ENCODE measurements at places on chromosomes 16 and 17.

- no peak for DNase-seq
These were observed 141.6 kb downstream of the HS3ST2 start for GRCh38 chr16:22955461-22956070.

- no peak for DNase-seq
These were observed 6.8 kb upstream of the MMP15 start for GRCh38 chr16:58018803-58019202.

- no peak for DNase-seq
These were observed 122.9 kb downstream of the ABCA8 start for GRCh38 chr17:68832109-68832802.

DNA sequence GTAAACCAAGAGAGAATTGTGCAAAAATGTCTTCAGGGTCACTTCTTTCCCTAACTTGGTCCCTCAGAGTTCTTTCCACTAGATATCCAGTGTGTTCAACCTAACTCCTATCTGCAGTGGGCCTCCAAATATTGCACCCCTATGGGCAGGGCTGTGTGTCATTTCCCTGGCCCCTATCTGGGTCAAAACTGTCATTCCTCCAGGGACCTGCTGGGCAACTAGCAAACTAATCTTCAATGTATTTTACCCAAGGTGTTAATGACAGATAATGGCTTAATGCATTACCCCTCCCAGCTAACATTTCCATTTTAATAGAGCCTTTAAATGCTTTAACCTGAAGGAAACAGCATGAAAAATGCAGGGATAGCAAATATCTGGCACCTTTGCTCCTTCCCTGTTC lies 25.8 kb upstream of the SKAP1 start:
- DNase-seq = no peak

DNA sequence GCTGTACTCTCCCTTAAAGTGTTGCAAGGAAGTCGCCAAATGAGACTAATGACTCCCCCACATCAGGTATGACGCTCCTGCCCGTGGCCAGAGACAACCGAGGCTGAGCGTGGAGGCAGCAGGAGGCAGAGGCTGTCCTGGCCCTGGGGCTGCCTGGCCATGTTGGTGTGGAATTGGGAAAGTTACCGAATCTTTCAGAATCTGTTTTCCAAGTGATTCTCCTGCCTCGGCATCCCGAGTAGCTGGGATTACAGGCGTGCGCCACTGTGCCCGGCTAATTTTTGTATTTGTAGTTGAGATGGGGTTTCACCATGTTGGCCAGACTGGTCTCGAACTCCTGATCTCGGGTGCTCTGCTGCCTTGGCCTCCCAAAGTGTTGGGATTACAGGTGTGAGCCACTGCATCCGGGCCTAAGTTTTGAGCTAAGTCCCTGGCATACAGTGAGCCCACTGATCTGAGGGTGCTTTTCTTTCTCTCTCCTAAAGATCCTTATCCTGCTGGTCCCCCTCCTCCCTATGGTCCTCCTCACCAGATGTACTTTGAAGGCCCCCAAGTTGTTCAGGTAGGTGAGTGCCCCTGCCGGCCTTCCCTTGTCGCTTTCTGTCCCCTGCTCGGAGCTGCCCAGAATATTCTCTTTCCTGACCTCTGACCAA lies 700 bp downstream of the LITAFD start:
- DNase-seq = no peak

DNA sequence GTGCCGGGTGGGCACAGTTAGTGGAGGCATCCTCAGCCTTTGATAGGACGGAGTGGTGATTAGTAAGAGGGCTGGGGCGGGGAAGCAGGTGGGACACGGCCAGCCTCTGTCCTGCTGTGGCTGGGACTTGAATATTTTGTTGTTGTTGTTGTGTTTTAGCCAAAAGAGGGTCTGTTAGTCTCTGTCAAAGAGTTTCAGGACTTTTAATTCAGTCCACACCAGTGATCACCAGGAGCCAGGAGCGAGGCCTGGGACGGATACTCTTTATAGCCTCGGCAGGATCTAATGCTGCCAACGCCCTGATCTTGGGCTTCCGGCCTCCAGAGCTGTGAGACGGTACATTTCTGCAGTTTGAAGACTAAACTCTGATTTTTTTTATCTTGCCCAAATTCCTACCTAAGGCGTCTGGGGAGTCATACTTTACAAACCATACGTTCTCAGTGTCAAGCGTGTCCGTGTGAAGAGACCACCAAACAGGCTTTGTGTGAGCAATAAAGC lies 2.9 kb upstream of the RNF213 start:
- DNase-seq = no peak

- DNase-seq = no peak
These were observed 53.6 kb downstream of the ABAT start for GRCh38 chr16:8727857-8728618.

DNA sequence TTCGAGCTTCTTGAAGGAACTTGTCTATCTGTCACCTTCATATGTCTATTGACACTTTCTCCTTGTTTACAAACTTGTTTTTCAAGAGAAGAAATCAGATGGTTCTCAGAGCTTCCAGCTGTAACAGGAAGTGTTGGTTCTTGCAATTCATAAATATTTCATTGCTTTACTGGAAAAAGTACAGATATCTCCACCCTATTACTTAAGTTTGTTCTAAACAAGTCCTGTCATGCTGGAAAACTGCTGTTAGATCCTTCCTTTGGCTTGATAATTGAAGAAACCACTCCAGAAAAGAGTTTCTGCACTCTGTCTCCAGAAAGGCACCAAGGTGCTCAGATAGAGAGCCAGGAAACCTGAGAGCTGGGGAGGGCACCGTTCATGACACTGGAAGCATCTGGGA lies 181.6 kb downstream of the DNAH9 start:
- DNase-seq = no peak

GRCh38 chr17:48835971-48836370 lies 5.1 kb downstream of the CALCOCO2 start:
- DNase-seq = no peak

- DNase-seq = peak; percentile 46
These were observed 47.1 kb upstream of the AKTIP start for GRCh38 chr16:53549970-53550690.

- DNase-seq = no peak
These were observed 86.9 kb upstream of the ZNF469 start for GRCh38 chr16:88295671-88296436.

DNA sequence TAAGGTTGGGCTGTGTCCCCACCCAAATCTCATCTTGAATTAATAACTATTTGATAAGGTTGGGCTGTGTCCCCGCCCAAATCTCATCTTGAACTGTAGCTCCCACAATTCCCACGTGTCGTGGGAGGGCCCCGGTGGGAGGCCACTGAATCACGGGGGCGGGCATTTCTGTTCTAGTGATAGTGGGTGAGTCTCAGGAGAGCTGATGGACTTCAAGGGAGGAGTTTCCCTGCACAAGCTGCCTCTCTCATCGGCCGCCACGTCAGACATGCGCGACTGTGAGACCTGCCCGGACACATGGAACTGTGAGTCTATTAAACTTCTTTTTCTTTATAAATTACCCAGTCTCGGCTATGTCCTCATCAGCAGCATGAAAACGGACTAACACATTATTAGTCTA lies 44.9 kb upstream of the METRNL start:
- no peak for DNase-seq

- peak; percentile 64 for DNase-seq
These were observed at the start of gene ROGDI for GRCh38 chr16:4801962-4802658. Gene ROGDI, minus strand, starts transcription at chr16:4802633. Its CDS starts 62 bp downstream, at chr16:4802571.

DNA sequence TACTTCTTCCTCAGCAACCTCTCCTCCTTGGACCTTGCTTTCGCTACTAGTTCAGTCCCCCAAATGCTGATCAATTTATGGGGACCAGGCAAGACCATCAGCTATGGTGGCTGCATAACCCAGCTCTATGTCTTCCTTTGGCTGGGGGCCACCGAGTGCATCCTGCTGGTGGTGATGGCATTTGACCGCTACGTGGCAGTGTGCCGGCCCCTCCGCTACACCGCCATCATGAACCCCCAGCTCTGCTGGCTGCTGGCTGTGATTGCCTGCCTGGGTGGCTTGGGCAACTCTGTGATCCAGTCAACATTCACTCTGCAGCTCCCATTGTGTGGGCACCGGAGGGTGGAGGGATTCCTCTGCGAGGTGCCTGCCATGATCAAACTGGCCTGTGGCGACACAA lies 429 bp downstream of the OR2C1 start:
- DNase-seq = no peak

DNA sequence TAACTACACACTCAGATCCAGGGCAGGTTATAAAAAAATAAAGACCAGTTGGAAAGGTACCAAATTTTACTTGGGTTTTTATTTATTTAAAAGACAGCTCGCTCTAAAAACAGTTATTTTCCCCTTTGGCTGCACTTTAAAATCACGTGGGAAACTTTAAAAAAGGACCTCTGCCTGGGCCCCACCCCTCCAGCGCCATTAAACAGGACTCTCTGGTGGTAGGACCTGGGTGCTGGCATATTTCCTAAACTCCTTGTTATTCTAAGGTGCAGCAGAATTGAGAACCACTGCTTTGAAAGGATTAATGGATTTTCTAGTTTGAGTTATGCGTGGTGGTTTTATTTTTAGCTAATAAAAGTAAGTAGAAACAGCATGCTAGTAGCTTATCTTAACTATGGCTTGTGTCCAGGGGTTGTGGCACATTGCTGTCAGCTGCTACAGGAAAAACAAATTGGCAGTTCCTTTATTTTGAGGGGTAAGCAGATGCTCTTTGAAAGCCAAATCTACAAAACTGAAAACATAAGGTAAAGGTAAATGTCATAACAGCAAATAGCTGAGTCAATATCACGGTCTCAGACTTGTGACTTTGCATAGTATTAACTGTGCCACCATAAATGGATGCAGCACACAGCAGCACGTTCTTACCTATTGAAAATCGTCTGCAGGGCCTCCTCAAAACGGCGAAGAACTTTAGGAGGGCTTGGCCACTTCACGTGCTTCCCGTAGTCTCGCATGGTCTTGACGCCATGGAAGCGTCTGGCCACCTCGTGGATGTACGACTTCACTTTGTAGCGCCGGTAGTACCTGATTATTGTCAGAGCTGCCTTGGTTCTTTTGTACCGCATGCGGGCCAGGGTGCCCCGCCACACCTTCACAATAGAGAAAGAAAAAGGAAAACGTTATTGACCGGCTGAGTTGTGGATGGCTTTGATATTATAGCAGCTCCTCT lies 172.0 kb downstream of the CDK5R1 start:
- no peak for DNase-seq

DNA sequence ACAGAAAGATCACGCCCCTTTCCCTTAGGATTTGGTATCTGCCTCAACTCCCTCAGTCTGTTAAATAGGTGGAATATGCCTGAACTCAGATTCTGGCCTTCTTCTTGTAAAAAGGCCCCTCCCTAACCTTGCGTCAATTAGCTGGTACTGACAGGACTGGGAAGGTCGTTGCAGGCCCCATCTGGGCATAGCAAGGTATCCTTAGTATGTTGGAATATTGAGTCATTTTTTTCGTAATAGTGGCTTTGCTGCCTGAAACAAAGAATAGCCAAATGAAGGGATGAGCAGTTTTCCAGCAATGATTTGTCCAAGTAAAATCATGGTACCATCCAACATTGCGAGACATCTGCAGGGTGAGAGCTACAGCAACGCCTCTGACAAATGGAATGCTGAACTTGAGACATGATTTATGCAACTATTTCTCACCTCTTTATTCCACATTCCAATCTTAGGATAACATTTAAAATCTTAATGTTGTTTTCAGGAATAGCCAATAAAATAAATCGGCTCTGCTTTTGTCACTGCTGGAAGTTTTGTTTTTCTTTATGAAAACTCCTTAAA lies 39.3 kb upstream of the BRD7 start:
- no peak for DNase-seq

GRCh38 chr17:43399839-43400328 lies 1.1 kb downstream of the ARL4D start:
- no peak for DNase-seq

DNA sequence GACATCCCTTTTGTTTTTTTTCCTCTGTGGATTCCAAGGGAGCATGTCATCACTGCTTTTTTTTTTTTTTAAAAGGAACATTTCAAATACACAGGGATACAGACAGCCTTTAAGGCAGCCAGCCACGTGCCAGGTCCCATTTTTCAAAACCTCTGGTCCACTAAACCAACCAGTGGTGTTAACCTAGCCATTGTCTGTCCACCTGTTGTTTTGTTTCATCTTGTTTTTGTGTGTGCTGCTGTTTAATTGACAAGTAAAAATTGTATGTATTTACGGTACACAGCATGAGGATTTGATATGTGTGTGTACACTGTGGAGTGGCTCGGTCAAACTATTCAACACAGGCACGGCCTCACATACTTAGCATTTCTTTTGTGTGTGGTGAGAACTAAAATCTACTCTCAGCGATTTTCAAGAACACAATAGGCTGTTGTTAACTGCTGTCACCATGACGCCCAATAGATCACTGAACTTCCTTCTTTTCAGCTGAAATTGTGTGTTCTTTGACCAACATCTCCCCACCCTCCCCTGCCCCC lies 19.2 kb downstream of the TMEM114 start:
- no peak for DNase-seq

DNA sequence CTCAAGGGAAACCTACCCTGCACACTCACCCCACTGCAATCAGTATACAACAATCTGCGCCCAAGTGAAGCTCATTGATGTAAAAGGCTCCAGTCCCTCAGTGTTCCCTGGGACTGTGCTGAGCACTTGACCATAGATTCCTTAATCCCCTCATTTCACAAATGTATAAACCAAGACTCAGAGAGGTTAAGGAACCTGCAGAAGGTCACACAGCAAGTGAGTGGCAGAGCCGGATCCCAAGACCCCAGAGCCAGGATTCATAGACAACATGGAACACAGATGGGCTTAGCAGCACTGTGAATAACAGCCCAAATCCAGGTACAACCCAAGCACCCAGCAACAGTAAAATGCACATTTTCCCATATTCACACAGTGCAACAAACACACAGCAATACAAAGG lies 225.7 kb downstream of the C16orf78 start:
- no peak for DNase-seq

GRCh38 chr16:85279825-85280545 lies 167.7 kb upstream of the CIBAR2 start:
- DNase-seq = no peak

GRCh38 chr17:4194796-4195195 lies 51.8 kb downstream of the CYB5D2 start:
- no peak for DNase-seq

DNA sequence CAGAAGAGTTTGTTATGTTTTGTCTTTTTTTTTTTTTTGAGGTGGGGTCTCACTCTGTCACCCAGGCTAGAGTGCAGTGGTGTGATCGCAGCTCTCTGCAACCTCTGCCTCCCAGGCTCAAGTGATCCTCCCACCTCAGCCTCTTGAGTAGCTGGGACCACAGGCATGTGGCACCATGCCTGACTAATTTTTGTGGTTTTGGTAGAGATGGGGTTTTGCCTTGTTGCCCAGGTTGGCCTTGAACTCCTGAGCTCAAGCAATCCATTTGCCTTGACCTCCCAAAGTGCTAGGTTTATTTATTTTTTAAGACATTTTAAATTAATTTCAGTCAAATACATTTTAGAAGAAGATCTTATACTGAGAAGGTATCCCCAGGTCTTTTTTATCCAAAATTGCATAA lies 366.7 kb downstream of the KCNJ2 start:
- DNase-seq = no peak

- DNase-seq = no peak
These were observed 691.6 kb downstream of the WWOX start for GRCh38 chr16:78791011-78791410.
